ENCODE measurements at places on chromosomes 4 and X.

DNA sequence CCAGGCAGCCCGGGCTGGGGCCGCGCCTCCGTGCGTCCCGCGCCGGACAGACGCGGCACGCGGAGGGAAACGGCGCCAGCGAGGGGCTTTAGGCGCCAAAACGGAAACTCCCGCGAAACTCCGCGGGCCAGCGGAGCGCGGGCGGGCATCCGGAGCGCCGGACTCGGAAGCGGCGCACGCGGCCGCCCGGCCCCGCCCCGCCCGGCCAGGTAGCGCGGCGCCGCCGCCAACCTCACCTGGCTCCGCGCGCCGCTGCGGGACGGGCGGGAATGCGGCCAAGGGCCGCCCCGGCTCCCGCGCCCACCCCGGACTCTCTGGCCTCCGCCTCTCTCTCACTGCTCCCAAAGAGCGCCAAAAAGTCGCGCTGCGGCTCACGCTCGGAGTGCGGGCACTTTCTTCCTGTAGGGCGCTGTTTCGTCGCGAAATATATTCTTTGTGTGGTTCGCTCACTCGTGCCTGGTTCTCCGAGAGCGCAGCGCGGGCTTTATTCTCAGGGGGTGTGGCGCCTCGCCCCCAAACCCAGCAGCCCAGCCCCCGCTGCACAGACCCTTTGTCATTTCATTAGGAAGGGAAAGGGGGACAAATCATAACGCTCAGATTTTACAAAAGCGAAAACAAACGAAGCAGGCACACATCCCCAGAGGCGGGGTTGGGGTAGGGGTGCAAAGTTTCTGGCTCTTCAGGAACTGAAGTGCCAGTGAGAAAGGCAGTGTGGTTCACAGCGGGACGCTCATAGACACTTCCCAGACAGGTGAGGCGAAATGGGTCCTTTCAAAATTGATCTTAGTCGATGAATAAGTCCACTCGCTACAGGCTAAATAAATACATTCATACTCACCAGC is 961 bp upstream of the MBNL3 start:
- peak; percentile 37 for DNase-seq

GRCh38 chr4:72569719-72570235 is 756 bp upstream of the ADAMTS3 start:
- DNase-seq, result peak; percentile 8

DNA sequence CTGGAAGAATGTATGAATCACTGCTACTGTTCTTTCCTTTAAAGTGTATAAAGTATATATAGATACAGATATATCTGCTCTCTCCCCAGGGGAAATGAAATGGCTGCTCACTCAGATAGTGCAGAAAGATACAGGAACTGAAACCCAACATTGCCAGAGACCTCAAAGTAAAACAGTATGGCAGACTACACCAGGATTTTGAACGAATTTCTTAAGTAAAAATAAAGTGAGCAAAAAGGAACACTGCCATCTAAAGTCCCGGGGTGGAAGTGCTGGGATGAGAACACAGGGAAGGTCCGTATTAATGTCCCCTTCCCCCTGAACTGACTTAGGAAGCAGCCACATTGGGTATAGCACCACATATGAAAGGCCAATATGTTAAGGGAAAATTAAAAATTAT is 93.4 kb downstream of the TMA16 start:
- DNase-seq, result peak; percentile 11

DNA sequence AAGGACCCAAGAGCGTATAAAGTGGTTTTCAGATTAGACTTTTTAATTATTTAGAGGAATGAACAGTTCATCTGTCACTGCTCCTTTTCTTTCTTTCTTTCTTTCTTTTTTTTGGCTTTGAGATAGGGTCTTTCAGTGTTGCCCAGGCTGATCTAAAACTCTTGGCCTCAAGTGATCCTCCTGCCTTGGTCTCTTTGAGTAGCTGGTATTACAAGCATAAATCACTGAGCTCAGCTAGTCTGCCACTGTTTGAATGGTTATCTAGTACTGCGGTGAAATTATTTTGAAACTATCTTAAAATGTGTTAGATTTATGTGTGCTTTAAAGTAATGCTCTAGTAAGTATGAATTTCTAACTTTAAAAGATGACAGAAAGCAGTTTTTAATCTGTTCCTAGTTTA is 6.5 kb upstream of the FRYL start:
- DNase-seq, result no peak

- DNase-seq, result no peak
Observed at GRCh38 chr4:109864134-109864533, 16.2 kb downstream of the LRIT3 start.

DNA sequence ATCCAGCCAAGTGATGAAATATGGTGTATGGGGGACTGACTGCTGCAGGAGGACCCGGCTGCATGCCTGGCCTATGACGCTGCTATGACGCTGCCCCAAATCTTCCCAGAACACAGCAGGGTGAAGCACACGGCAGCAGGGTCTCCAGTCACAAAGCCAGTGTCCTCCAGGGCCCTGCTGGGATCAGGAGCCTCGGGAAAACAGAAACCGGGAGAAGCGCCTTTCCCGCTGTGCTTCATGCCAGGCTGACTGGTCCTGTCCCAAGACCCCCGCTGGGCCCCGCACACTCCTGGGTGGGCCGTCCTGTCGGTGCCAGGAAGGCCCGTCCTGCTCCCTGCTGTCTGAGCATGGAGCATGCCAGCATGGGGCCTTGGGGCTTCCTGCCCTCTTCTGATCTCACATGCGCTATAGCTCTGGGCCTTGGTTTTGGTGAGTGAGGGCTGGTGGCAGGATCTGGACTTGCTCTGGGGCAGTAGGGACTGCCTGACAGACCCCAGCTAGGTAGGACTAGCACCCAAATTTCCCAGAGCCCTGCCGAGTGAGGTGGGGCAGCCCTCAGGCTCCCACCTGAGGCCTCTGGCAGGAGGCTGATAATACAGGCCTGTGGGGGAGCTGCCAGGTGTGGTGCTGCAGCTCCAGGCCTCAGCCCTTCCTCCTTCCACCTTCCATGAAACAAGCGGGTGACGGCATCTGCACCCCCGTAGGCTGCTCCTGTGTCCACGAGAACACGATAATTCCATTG is 64.0 kb downstream of the ACOX3 start:
- DNase-seq, result no peak

- no peak for DNase-seq
Observed at GRCh38 chrX:5145957-5146356, 1082.7 kb downstream of the NLGN4X start.

DNA sequence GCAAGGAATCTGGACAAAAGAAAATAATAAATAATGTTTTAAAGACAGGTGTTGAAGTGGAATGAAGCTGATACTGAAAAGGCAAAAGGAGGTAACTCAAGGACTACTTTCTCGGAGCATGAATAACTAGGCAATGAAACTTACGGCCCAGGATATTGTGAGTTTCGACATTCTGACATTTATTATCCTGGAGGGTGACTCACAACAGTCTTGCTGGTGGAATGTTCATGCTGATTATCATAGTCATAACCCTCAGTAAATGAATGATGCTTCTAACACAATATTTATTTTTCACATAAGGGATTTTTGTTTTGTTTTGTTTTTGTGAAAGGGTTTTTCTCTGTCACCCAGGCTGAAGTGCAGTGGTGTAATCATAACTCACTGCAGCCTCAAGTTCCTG is 147.0 kb upstream of the HPGD start:
- DNase-seq, result no peak

DNA sequence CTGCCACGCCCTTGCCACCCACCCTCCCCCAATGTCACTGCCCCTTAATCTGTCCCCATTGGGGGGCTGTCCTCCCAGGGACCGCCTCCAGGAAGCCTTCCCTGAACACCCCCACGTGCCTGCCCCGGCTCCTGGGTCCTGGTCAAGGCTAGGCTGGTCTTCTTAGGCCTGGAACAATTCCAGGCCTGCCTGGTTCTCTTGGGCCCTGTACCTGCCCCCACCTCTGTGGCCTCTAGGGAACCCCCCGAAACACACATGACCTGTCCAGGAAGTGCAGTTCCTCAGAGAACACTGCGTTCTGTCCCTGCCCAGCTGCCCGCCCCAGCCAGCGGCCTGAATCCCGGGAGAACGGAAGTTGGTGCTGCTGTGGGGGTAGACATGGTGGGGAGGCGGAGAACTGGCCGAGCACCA is 5.1 kb downstream of the MXD4 start:
- no peak for DNase-seq

DNA sequence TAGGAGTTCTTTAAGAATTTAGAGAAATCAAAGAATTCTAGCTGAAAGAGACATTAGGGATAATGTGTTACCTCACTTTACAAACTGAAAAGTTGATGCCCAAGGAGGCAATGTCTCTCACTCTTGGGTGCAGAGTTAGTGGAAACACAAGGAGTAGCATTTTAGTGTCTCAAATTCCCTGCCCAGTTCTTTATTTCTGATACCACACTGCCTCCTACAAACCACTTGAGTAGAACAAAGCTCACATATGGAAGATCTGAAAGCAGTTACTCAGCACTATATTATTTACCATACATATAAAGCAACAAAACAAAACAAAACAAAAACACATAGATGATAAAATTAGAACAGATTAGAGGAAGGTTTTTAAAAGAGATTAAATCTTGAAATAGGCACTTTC is 124.2 kb downstream of the REELD1 start:
- DNase-seq, result no peak

DNA sequence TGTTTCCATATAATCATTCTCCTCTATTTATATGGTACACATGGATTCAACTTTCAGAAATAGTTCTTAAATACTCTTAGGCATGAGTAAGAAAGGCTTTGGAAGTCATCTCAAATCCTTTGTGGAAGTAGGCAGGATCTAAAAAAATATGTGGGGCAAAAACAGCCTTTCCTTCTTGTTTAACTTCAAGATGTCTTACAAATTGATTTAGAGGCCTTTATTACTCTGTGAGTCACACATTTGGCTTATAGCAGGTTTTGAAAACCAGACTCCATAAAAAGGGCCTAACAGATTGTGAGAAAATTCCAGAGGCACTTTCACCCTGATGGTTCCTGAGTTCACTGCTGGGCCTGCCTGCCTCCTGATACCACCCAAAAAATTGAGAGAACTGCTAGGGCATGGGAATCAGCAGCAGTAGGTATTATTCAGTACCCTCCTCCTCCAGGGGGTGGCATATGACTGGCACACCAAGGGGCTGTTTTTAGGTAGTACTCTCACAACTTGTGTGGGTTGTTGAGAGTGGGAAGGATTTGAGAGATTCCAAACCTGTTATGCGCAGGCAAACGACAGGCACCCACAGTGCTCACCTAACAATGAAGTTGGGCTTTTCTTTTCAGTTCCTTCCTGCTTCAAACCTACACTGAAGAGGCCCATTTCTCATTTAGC is 162.7 kb upstream of the MBNL3 start:
- peak; percentile 9 for DNase-seq

DNA sequence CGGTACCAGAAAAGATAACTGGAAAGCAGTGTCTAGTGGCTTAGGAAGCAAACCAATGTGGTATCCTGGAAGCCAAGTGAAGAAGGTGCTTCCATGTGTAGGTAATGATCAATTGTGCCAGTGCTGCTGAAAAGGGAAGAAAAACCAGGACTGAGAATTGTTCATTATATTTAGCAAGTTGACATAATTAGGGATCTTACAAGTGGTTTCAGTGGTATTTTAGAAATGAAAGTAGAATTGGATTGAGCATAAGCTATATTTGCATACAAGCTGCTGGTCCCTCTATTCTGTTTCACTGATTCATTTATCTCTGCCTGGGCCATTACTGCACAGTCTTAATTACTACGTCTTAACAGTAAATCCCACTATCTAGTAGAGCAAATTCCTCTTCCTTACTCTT is 32.3 kb downstream of the PRDM8 start:
- DNase-seq, result no peak

- DNase-seq, result no peak
Observed at GRCh38 chrX:25527596-25527995, 511.8 kb upstream of the ARX start.

DNA sequence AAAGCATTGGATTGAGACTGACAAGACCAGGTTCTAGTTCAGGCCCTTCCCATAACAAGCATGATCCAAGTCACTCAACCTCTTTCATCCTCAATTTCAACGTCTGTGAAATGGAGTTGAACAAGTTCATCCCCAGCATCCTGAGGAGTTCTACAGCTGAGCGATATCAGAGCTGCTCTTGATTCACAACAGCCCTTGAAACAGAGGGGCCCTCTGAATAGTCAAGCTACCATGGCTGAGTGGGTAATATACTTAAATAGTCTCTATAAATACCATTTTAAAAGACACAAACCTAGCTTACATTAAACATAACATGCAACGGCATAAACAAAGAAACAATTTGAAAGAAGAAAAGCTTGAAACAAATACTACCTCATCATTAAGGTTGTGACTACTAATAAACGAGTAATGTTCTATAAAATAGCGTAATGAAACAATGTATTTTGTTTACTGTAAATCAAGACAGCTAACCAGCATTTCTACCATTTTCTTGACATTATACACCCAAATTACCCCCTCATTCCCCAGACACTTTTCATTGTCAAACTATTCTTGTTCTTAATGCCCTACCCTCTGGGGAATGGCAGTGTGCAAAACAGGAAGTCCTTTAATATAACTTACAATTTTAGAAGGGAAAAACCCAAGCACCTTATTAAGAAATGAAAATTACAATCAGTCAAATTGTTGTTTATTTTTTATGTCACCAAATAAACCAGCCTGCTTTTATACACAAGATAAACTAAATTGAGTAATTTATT is 202.3 kb downstream of the PARM1 start:
- DNase-seq, result no peak

Data from HEK293T (cell line).